GM04504 (cell line): ENCODE measurements at places on chromosomes 12 and 14.

- no peak for DNase-seq
Observed at GRCh38 chr12:1591034-1591433, 3.3 kb downstream of the FBXL14 start.

- DNase-seq: no peak
Observed at GRCh38 chr12:66599816-66600215, 79.1 kb downstream of the GRIP1 start.

DNA sequence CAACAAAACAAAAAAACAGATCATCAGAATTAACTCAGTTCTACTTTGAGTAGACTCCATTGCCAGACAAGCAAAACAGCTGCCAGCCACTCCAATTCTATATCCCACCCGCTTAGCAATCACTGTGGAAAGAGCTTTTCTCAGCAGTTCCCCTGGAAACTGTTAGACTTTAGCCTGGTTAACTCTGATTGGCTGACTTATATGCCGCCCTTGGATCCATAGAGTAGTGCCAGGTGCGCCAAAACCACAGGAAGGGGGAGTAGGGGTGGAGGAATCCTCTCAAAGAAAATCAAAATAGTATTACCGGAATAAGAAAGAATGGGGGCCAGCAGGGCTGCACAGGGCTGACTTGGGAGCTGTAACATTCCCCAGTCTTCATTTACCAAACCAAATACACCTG lies 5.4 kb upstream of the EML5 start:
- no peak for DNase-seq

DNA sequence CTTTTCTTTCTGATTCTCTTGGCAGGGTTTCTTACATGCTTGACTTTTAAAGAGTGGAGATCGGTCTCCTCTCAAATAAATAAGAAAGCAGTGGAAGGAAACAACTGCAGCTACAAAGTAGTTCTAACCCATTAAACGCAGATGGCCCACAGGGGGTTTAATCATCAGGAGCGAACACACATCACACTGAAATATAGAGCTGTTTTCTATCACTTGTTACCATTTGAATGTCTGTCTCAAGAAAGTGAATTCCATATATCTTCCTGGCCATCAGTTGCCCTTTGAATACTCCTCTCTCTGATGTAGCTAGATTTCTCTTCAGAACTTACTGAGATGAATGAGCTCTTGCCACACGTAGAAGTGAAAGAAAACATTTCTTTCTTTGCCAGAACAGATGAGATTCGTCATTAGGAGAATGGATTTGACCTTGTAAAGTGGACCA lies 29.1 kb downstream of the ALX1 start:
- no peak for DNase-seq

GRCh38 chr12:53594897-53595615 lies 31.1 kb downstream of the ATF7 start:
- DNase-seq: no peak

GRCh38 chr14:66413901-66414300 lies 72.3 kb upstream of the CCDC196 start:
- no peak for DNase-seq

DNA sequence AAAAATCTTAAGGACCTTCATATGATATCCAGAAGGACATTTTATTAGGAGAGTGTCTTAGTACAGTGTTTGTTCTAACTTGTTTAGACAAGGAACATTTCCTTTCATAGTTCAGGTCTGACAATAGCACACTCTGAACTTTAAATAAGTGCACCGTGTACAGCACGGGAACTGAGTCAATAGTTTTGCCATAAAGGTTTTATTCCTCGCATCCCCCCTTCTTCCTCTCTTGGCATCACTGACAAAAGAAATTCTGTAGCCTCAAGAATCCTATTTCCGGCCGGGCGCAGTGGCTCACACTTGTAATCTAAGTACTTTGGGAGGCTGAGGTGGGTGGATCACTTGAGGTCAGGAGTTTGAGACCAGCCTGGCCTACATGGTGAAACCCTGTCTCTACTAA lies 58.3 kb downstream of the TMCC3 start:
- DNase-seq: no peak

- DNase-seq: no peak
Observed at GRCh38 chr12:19957308-19958125, 410.8 kb upstream of the PDE3A start.

DNA sequence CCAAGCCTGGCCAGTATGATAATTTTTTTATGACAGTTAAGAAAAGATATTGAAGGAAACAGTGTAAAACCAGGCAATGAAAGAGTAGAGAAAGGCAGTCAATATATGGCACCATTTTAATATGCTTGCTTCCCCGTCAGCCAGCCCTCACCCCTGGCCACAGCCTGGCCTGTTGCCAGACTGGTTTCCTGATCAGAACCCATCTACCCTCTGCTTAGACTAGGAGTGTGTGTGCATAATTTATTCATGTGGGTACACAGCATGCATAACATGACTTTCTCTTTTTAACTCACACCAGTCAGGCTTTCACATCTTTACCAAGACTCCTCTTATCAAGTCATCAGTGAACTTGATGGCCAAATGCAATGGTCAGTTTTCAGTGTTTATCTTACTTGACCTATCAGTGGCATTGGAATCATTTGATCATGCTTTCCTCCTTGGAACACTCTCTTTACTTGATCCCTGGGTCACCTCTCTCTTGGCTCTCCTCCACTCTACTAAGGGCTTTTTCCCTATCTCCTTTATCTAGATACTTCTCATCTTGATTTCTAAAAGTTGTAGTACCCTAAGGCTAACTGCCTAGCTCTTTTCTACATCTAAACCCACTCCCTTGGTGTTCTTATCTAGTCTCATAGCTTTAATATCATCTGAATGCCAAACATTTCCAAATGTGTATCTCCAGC lies 10.0 kb upstream of the GPR19 start:
- no peak for DNase-seq

GRCh38 chr14:92524602-92525185 lies 11.1 kb downstream of the RIN3 start:
- DNase-seq: no peak

DNA sequence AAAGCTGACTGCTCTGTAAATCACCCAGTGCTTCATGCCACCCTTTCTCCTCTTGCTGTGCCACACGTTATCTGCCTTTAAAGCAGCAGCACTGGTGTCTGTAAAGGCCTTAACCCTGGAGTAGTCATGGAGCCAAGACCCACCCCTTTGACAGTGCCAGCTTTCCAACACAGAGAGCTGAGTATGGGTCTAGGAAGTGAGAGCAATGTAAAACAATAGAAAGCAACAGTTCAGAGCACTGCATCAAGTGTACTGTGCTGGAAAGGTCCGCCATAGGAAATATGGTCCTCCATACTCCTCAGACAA lies 139.5 kb downstream of the DAD1 start:
- no peak for DNase-seq

DNA sequence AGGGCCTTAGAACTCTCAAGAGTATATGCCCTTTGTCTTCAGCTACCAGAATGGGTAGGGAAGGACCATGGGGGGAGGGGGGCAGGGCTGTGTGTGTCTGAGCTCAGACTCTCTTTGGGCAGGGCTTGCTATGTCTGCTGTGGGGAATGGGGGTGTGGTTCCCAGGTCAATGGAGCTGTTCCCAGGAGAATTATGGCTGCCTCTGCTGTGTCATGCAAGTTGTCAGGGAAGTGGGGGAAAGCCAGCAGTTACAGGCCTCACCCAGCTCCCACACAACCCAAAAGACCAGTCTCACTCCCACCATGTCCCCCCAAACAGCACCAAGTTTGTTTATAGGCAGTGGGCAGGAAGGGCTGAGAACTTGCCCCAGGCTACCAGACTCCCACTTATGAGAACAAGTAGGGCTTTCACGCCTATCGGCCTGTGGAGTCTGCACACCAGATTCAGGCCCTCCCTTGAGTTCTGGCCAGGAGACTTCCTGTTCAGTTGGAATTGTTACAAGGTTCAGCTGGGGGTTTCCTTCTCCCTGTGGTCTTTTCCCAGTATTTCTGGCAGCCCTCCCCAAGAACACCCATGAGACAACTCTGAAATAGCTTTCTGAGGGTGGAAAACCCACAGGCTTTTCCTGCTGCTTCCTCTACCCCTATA lies 6.1 kb upstream of the SERPINA11 start:
- no peak for DNase-seq

DNA sequence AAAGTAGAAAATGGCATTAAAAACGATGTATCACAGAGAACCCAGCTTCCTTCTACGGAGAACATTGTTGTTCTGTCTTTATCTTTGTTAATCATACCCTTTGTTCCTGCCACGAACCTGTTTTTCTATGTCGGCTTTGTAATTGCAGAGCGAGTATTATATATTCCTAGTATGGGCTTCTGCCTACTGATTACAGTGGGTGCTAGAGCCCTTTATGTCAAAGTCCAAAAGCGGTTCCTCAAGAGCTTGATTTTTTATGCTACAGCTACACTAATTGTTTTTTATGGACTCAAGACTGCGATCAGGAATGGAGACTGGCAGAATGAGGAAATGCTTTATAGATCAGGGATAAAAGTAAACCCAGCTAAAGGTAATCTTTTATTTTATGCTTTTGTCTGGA lies 209.6 kb downstream of the TMTC2 start:
- no peak for DNase-seq

DNA sequence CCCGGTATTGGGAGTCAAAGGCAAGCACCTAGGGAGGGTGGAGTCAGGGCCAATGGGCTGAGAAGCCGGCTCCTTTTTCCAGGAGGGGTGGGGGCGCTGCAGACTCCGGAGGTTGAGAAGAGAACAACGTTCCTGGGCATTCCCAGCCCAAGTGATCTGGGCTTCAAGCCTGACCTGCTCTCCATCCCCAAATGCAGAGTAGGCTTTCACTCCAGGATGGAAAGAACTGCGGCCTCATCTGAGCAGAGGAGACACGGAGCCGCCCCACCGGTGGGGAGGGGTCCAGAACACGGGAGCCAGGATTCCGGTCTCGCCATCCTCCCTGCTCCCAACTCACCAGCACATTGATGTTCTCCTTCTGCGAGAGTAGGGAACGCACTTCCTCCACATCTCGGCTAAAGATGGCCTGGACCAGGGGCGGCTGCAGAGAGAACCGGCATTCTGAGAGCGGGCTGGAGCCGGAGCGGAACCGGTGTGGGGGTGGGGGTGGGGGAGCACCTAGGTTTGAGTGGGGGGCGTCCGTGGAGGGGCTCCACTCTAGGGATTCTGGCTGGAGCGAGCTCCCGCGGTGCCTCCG lies 605 bp downstream of the ANKRD52 start:
- DNase-seq: no peak

- no peak for DNase-seq
Observed at GRCh38 chr12:30763053-30763452, 8.3 kb upstream of the CAPRIN2 start.

GRCh38 chr14:65472189-65472588 lies 59.7 kb downstream of the FUT8 start:
- DNase-seq: no peak

DNA sequence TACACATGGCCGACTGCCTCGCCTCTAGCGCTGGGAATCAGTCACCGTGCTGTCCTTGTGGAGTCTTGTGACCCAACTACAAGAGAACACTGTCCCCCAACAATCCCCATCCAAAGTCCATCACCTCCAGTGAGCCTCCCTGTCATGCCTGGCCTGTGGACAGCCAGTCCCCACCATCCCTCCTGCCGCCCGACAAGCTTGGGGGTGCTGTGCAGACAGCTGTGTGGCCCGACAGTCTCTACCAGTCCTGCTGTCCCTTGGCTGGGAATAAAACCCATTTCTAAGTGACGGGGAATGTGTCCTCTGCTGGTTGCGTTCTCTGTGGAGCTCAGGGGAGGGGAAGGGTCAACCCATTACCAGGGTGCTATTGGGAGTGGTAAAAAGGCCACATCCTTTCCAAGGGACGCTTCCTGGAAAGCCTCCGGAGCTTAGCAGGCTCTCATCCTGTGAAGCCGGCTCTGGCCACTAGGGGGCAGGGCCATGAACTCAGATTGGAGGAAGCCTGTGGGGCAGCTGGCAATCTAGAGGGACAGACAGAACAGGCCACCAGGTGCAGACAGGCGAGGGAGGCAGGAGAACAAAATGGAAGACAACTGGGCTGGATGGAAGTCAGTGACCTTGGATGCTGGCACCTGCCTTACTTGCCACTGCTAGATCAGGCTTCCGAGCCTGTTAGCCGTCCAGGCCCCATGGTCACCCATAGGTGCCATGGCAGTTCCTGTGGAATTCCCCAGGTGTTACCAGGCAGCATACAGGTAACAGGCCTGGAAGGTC lies 12.0 kb upstream of the BLTP3B start:
- no peak for DNase-seq
